Stimulated activated CD8-positive, alpha-beta memory T cell treated with anti-CD3 and anti-CD28 coated beads, Interleukin-7, amount 100 ng/mL, for 1 hour (primary cell): ENCODE measurements at places on chromosomes 3 and 15.

DNA sequence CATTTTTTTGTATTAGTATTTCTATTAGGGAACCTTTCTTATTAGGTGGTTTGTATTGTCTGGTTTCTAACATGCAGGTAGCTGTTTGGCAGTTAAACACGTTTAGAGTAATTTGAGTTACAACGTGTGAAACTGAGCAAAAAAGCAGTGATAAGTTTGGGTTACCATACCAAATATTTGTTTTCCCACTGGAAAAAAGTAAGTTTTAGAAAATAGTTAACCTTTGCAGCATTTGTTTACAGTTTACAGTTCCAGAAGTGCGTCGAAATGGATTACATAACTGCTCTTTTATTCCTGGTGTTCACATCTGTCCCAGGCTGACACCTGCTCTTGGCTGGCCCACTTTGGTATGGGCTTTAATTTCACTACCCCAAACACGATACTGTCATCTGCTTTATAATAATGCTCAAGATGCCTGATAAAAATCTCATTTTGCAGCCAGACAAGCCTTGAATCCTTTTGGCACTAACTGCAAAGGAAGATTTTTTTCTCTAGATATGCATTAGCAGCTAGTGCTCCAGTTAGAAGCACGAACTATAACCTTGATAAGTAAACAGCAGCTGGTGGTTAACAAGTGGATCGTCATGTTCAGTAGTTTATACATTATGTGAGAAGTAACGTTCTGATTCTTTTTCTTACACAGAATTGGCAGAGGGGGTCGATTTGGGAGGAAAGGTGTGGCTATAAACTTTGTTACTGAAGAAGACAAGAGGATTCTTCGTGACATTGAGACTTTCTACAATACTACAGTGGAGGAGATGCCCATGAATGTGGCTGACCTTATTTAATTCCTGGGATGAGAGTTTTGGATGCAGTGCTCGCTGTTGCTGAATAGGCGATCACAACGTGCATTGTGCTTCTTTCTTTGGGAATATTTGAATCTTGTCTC lies 5.3 kb downstream of the EIF4A2 start:
- no peak for DNase-seq

DNA sequence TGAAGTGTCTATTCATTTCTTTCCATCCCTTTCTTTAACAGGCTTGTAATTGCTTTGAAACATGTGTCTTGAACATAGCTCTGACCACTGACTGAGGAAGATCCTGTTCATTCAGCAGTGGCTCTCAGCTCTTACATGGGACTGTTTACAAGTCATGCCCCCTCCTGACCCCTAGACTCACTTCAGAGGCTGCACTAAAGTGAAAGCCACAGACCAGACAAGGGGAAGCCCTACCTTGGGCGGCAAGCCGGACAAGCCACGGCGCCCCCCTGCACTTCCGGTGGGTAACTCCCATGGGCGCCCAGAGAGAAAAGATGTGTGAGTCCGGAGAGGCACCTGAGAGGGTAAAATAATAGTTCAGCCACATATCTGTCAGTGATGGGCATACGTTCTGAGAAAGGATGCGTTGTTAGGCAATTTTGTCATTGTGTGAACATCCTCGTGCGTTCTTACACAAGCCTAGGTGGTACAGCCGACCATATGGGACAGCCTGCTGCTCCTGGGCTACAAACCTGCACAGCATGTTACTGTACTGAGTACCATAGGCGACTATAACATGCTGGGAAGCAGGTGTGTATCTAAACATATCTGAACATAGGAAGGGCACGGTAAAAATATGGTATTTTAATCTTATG lies 116.2 kb downstream of the CHSY1 start:
- DNase-seq, result no peak

DNA sequence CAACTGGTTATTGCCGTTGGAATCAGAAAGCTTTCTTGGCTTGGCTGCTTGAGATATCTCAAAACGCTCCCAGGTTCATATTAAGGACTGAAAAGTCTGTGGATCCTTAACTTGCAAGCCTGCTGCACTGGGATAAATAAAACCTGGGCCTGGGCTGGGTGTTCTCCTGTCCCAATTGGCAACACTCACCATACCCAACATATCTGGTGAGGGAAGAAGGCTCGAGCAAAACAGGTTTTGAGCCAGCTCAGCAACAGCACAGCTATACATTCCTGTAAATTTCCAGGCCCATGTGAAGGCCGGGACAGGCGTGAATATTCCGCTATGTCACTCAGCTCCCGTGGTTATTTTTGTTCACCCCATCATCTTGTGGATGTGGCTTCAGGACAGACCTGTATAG lies 169.0 kb upstream of the BCL6 start:
- no peak for DNase-seq

DNA sequence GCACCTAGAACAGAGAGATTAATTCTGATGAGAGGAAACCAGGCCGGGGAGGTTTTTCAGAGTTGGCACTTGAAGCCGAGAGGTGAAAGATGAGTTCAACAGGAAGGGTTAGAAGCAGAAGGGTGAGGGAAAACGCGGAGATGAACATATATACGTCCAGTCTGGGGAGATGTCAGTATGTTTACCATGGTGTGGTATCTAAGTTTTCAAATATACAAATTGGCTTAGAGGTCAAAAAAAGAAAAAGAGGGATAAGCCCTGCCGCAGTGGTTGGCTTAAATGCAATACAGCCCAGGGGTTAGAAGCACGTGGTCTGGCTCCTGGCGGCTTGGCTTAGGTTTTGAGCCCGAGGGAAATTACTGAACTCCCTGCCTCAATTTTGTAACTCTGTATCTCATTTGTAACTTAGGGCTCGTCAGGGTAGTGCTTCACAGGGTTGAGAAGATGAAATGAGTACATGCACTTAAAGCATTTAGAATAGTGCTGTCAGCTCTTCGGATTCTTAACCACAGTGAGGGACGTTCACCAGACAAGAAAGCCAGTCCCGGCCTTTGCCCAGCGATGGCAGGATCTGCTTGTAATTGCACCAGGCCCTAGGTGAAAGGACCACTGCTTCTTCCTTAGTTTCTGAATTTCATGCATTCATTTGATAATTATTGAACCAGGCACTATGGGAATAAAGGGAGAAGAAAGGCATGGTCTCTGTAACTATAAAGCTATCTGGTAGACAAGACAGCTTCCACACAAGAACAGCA lies 6.4 kb downstream of the HES1 start:
- DNase-seq, result no peak

DNA sequence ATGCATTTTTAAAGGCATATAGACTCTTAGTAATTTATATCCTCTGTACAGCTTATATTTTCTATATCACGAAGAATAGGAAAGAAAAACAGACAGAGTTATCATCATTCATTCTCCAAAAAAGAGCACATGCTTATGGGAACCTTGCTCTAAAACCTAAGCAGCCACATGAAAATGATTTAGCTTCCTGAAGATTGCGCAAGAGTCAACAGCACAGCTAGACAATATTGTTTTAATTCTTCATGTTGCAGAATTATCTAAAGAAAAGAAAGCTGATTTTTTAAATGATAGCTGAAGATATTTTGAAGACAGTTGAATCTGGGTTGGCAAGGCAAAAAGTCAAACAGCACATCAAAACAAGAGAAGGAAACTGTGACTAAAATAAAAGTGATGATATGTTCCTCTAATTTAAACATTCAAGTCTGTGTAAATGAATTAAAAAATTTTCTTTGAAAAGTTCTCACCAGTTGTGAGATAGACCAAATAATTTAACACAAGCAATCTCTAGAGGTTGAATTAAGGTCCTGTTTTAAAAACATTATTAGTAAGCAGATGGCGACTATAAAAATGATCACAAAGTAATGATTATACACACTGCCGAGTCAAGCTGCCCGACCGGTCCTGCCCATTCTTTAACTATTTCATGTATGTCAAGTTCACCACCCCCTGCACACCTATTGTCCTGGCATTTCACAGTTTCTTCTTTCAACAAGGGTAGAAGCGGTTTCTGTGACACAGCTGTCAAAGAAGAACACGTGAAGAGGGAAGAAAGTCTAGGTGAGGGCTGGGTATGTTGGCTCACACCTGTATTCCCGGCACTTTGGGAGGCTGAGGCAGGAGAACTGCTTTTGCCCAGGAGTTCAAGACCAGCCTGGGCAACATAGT lies 74.2 kb upstream of the BHLHE40 start:
- DNase-seq, result no peak

DNA sequence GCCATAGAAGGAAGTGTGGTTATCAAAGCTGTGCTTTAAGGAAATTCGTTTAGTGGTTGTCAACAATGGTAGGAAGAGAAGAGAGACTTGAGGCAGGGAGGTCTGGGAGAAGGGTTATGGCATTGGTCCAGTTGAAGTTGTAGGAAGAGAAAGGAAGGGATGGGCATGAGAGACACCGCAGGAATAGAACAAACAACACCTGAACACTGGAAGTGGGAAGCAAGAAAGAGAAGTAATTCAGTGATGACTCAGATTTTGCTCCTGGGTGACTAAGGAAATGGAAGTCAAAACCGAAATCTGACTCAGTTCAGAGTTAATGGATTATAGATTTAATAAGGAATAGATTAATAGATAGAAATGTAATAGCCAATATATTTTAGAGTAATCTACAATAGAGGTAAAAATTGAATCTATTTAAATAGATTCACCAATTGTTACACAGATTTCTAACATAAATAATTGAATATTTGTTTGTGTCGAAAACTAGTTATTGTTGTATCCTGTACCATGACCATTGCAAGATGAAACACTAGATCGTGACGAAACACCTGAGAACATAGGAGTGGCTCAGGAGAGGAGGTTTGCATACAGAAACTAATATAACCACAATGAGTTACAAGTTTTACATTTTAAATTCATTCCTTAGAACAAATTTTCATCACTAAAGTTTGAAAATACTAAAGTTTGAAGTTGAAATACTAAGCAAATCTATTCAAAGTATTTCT lies 36.0 kb downstream of the THBS1 start:
- no peak for DNase-seq

DNA sequence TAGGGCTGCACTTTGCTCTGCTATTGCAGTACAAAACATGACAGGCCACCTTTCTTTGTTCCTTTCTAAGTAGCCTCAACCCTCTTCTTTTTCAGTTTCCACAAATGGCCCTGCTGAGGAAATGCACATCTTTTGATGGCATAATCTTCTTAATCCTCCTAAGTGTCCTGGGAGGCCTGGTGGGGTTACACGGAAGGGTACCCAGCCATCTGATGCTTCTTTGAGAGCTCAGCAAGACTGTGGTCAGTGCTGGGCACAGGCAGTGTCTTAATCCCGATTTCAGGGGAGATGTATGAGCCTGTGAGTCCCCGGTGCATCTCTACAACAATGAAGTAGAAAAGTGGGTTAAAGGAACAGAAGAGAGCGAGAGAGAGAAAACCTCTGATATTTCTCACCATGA lies 404.8 kb downstream of the GRM7 start:
- DNase-seq, result no peak

DNA sequence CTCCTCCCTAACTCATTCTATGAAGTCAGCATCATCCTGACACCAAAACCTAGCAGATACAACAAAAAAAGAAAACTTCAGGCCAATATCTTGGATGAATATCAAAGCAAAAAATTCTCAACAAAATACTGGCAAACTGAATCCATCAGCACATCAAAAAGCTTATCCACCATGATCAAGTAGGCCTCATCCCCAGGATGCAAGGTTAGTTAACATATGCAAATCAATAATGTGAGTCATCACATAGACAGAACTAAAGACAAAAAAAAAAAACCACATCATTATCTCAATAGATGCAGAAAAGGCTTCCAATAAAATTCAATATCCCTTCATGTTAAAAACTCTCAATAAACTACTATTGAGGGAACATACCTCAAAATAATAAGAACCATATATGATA lies 306.8 kb upstream of the TMC3 start:
- DNase-seq, result no peak

- no peak for DNase-seq
These were observed 161.5 kb upstream of the MCTP2 start for GRCh38 chr15:94069844-94070243.

GRCh38 chr15:101531170-101531569 lies 41.7 kb upstream of the PCSK6 start:
- DNase-seq, result no peak

- DNase-seq, result no peak
These were observed 121.2 kb upstream of the RASGRP1 start for GRCh38 chr15:38685686-38686339.

- no peak for DNase-seq
These were observed 75.9 kb downstream of the TMEM108 start for GRCh38 chr3:133113927-133114597.

GRCh38 chr3:51997935-51998596 lies 2.4 kb upstream of the RPL29 start:
- DNase-seq, result no peak

DNA sequence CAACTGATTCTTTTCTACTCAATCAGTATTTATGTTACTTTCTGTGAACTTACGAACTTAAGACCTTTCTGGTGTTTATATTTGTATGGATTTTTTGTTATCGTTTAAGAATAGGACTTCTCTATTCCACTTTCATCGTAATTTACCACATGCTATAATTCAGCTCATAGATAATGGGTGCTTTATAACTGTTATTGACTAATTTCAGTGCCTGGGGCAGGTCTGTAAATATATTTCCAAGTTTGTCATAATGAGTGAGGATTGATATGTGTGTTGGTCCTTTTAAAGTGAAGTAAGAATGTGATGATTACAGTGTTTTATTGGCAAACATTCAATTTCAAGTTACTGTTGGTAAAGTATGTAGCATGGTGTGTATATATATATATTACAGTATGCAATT lies 1.8 kb upstream of the NAALADL2 start:
- no peak for DNase-seq

DNA sequence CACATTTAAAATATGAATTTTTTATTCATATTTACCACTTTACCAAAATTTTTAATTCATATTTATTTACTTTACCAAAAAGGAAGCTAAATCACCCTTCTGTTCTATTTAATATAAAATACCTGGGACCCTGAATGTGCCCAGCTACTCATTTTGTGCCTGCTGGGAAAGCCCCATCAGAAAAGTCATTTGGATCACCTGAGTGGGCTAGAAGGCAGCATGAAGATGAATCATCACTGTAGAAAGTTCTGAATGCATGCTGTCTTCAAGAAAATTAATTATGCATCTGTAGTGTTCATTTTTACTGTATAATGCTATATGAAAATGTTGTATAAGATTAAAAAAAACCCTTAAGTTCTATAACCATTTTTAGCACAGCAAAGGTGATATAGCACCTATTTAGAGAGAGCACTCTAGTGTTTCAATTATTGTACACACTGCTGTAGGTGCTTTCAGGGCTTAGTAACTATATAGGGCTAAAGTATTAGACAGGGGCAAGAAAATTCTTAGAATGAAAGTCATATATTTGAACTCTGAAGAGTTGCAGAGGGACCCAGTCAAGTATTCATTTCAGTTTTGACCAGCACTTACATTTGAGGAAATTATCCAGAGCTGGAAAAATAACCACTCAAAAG lies 175.1 kb downstream of the NFKBIZ start:
- DNase-seq, result no peak

GRCh38 chr3:115513416-115513800 lies 109.9 kb upstream of the GAP43 start:
- DNase-seq, result no peak
